Activated T-cell treated with anti-CD3 and anti-CD28 coated beads for 48 hours (primary cell): ENCODE measurements at places on chromosomes 6 and 20.

GRCh38 chr6:71509191-71510005, 220.8 kb downstream of the OGFRL1 start:
- no peak for DNase-seq

- DNase-seq, result peak; percentile 35
Measured at GRCh38 chr6:107458672-107459282, 587 bp downstream of the PDSS2 start.

DNA sequence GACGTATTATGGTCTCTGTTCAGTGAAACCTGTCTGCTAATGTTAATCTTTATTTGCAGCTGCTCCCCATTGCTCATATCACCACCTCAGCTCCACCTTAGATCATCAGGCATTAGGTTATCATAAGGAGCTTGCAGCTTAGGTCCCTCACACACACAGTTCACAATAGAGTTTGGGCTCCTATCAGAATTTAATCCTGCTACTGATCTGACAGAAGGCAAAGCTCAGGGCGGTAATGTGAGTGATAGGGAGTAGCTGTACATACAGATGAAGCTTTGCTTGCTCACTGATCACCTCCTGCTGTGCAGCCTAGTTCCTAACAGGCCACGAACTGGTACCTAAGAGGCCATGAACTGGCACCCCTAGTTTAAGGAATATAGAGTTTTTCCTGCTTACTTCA, 989.7 kb downstream of the EYS start:
- no peak for DNase-seq

GRCh38 chr6:96927660-96928059, 3.1 kb downstream of the KLHL32 start:
- no peak for DNase-seq

DNA sequence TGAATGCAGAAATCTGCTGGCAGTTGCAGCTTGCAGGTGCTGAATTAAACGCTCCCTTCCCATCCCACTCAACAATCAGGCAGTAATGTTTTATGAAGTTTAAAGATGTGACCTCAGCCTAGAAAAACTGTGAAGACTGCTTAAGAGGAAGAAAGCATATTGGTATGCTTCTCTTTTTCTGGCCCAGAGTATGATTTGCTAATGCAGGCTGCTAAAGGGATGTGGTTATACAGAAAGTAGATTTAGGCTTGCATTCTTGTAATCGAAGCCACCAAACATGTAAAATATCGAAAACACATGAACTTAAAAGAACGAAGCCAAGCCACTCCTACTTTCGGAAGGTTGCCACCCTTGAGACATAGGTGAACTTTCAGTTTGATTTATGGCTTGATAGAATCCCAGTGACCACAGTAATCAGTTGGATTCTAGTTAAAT, 40.7 kb downstream of the MAP3K5 start:
- DNase-seq, result no peak

GRCh38 chr6:19231878-19232561, 605.1 kb upstream of the ID4 start:
- DNase-seq, result no peak

DNA sequence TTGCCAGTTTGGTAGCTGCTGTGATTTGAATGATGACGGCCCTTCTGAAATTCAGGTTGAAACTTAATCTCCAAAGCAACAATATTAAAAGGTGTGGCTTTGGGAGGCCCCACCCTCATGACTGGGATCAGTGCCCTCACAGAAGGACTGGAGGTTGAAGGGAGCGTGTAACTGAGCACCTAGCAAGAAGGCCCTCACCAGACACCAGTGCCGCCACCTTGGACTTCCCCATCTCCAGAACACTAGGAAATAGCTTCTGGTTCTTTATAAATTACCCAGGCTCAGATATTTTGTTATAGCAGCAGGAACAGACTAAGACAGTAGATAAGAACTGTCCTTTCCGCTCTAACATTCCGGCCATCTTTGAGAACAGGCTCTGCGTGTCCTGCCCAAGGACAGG, 243.1 kb downstream of the DLL1 start:
- no peak for DNase-seq

DNA sequence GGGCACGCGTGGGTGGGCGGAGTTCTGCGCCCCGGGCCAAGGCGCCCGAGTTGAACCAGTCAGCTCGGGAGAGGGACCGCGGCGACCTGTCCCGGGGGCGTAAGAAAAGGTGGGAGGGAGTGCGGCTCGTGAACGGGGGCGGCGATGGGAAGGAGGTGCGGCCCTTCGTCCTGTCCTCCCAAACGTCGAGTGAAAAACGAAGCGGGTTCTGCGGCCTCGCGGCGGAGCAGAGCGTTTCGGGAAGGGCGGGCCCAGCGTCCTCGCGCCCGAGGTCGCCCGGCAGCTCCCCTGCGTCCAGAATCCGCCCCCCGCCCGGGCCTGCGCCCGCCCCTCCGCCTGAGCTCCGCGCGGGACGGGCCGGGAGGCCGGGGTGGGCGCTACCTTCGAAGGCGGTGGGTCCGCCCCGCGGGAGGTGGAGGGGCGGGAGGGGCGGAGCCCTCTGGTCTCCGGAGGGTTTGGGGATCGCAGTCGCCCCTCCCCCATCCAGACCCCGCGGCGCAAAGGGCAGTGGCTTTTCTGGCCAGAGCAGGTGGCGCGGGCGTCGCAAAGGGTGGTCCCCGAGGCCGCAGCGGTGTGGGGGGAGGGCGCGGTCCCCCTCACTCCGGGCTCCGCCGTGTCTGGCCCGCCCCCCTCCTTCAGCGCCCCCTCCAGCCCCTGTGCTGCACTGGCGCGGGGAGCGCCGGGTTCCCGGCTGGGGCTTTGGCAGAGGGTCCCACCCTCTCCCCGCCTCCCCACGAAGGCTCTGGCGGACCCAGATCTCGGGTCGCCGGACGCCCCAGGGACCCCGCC, 838 bp downstream of the STMN3 start:
- no peak for DNase-seq

GRCh38 chr20:10178727-10179313, 39.8 kb upstream of the SNAP25 start:
- DNase-seq, result no peak

GRCh38 chr6:3162565-3163247, 5.4 kb upstream of the TUBB2A start:
- peak; percentile 48 for DNase-seq

- no peak for DNase-seq
Measured at GRCh38 chr20:62549499-62550086, 73.8 kb upstream of the GATA5 start.

DNA sequence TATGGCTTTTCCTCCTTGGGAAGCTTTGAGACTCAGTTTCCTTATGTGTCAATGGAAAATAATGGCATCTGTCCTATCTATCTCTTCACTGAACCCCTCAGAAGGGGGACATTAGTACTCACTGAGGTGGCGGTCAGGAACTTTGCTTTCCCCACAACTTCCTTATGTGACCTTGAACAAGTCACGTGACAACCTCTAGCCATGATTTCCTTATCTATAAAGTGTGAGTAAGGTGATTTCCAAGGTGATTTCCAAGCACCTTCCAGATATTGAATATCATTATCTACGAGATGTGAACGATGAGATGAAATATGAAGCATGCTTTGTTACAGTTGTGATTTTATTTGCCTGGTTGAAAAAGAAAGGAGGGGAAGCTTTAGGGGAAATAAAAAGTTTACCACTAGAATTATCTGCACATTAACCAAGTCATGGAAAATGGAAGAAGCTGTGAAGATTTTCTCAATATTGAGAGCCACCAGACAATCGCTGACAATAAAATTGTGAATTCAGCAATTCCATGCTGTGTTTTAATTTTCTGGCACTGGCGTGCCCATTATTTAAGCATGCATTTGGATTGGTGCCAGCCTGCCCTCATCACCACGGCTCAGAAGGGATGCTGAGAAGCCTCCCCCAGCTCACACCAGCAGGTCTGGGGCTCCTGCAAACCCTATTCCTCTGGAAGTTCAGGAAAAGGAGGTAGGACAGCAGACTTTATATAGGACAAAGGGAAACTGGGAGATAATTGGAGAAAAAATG, 255.3 kb downstream of the CD83 start:
- no peak for DNase-seq

GRCh38 chr6:141675957-141676356, 456.8 kb upstream of the GJE1 start:
- no peak for DNase-seq

GRCh38 chr6:169363590-169363989, 109.9 kb upstream of the THBS2 start:
- no peak for DNase-seq

DNA sequence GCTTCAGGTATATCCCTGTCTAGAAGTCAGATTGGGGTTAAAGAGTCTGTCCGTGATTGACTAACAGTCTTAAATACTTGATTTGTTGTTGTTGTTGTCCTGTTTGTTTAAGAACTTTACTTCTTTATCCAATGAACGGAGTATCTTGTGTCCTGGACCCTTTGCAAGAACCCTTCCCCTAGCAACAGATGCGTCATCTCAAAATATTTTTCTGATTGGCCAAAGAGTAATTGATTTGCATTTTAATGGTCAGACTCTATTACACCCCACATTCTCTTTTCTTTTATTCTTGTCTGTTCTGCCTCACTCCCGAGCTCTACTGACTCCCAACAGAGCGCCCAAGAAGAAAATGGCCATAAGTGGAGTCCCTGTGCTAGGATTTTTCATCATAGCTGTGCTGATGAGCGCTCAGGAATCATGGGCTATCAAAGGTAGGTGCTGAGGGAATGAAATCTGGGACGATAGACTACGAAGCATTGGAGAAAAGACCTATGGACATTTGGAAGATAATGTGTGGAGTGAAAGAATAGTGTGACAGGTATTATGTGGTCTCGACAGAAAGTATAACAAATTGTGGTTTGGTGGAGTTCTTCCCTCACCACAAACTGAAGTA, at the start of gene HLA-DRA:
Gene HLA-DRA, plus strand, starts transcription at position 286 of the 613 bp plus-strand sequence. Its CDS starts 64 bp downstream, at position 350.
- no peak for DNase-seq

GRCh38 chr20:33917831-33918525, 75.7 kb upstream of the RALY start:
- DNase-seq, result no peak

- no peak for DNase-seq
Measured at GRCh38 chr6:7195339-7196018, 87.7 kb downstream of the RREB1 start.

GRCh38 chr6:16760516-16761470, at the start of gene ATXN1:
Gene ATXN1, minus strand, starts transcription at chr6:16761460.
- DNase-seq, result peak; percentile 27

- no peak for DNase-seq
Measured at GRCh38 chr6:11069760-11070159, 23.9 kb upstream of the SMIM13 start.

GRCh38 chr6:43983632-43984031, 143.6 kb downstream of the MRPL14 start:
- no peak for DNase-seq

DNA sequence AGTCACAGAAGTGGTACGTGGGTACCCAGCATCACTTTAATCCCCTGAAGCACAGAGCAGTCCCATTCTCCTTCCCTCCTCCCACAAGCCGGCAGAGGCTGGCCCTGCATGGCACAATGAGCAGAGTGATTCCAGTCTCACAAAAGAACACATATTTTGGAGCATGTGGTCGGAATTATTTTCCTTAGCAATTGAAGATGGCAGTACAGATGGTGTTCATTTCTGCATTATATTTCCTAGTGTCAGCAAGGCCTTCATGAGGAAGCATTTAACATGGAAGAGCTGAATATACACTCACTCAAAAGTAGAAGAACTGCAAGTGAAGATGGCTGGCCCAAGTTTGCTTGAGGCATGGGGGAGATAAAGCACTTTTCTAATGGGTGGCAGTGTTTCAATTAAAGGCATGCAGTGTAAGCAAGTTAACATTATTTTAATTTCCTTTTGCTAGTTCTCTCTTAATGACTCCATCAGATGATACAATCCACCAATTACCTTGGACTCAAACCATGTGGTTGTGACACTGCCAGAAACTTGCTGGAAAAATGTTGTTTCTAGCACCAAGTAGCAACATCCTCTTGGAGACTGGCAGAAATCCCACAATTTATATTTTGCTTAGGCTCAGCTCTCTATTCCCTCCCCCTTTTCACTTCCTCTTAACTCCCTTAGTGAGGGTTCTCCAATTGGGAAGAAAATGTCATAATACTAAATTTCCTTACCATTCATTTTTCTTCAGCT, 74.4 kb downstream of the ARHGAP18 start:
- no peak for DNase-seq

- DNase-seq, result no peak
Measured at GRCh38 chr6:124995131-124995530, 32.9 kb downstream of the RNF217 start.

- DNase-seq, result no peak
Measured at GRCh38 chr6:69063401-69063800, 428.3 kb downstream of the ADGRB3 start.

DNA sequence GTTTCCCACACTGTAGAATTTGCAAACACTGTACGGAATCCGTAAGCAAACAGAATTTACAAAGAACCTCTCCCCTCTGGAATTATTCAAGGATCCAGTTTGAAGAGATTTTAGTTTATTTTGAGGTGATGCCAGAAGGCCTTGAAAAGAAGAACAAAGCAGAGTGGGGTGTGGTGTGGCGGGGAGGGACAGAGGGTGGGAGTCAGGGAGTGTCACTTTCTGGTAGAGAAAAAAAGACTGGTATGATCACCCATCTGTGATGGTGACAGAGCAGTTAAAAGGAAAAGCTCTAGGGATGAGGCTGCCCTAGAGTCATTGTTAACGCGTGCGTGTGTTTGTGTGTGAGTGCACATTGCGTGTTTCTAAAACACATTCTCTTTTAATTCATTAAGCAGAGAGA, 97.0 kb upstream of the F13A1 start:
- no peak for DNase-seq

DNA sequence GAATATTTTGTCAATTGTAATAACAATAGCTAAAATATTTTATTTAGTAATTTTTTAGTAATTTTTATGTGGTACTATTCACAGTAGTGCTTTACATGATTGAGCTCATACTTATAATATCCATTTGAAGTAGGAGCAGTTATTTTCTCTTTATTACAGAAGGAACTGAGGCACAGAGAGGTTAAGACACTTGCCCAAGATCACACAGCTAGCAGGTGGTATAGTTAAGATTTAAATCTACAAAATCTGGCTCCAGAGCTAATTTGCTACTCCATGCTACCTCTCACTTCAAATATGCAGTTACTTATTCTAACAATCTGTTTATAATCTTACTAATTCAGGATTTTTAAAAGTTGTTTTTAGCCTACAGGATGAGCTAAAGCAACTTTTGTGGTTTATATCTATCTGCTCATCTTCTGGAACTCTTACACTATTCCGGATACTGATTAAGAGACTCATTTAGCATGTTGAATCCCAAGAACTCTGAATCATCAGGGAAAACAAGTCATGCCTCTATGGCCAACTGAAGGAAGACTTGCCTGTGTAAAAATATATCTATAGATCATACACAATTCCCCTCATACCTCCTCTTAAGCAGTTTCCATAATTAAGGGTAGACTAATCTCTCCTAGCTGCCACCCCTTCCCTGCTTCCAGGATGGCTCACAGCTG, 324.2 kb downstream of the UBE3D start:
- no peak for DNase-seq
